ENCODE measurements at places on chromosomes 5 and 9. TPM values are rescaled to one million over a fixed set of nuclear protein-coding genes. Genes with fewer than 3 reads are reported as not detected.

GABRA1 gene
- not detected for total RNA-seq

FRMPD1 gene
- total RNA-seq: 0.06 TPM

PCDHAC1 gene
- total RNA-seq: 3.1 TPM

STK32A gene
- 2.9 TPM for total RNA-seq

DIAPH1 gene
- 118 TPM for total RNA-seq

GNA14 gene
- total RNA-seq: 15.6 TPM

DNA sequence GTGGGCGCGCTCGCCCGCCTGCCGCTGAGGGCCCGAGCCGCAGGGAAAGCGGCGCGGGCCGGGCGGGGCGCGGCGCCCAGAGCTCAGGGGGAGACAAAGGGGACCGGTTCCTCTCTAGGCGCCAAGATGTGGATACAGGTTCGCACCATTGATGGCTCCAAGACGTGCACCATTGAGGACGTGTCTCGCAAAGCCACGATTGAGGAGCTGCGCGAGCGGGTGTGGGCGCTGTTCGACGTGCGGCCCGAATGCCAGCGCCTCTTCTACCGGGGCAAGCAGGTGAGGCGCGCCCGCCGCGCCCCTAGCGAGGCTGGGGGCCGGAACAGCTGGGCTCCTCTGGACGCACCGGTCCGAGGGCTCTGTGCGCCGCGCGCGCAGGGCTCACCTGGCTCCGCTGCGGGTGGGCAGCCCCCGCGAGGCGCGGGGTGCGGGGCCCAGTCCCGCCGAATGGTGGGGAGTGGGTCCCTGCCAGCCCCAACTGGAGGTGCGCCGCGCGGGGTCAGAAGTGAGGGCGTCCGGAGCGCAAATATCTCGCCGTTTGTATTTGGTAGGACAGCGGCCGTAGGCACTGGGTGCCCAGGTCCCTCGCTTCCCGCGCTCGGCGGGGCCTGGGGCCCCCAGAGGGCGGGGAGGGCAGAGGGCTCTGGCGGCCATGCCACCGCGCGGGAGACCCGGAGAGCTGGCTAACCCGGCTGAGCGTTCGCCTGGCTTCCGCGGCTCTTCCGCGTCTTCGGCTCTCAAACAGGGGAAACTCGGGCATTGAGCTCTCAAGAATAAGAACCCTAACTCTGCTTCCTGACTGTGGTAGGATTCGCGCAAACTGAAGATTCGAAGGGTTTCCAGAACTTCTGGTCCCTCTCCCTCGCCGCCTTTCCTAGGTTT, 607 bp downstream of the UHRF2 start:
- peak; percentile 63 for DNase-seq

DNA sequence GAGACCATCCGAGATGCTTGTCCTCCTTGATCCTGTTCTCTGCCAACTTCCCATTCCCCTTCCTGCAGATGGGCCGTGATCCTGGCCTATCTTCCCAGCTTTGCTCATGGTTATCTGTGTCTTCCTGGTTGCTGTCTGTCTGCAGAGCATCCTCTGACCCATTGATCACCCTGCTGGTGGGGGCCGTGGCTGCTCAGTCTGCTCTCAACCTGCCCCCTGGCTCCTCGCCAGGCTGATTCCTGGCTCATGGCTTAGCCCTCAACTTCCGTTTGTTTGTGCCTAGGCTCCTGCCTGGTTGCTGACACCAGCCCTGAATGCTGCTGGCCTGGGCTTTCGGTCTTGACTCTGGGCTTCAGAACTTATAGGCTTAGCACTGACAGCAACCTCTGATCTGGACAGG, 67.1 kb upstream of the SMIM15 start:
- DNase-seq: no peak

DNA sequence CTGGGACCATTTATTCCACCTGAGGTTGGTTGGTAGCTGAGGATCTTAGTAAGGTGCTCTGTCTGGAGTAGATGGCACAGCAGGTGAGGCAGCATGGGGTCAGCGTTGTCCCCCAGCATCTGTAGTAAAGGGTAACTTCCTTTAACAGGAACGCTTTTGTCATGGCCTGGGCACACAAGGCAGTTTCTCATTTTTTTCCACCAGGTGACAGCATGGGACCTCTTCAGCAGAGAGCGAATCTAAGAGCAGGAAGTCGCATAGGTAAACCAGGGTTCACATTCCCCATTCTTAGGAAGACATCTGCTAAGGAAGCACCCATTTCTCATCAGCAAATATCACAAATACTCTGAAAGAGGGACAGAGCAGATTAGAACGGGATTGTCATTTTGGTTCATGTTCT, 56.5 kb downstream of the GPR107 start:
- peak; percentile 12 for DNase-seq

DNA sequence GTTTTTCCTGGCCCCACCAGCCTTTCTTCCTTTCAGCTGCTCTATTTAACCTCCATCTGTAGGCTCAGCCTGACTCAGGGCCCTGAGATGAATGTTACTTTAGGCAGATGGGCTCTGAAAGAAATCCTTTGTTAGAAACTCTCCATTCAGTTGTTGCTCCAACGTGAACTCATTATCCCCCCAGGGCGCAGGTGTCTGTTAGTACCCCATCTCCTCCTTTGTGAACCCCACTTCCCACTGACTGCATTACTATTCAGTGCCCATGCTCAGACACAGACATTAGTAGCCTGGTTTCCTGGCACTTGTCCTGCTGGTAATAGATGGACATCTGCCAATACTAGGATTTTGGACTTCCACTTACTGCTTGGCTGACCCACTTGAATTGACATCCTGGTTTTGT, 1271.6 kb downstream of the PTPRD start:
- no peak for DNase-seq

- DNase-seq: no peak
These were observed 45.1 kb downstream of the KIAA1958 start for GRCh38 chr9:112531666-112532282.

- no peak for DNase-seq
These were observed 10.3 kb downstream of the CNTFR start for GRCh38 chr9:34579104-34579807.

GRCh38 chr9:5580650-5581049, 48.3 kb upstream of the RIC1 start:
- no peak for DNase-seq

- no peak for DNase-seq
These were observed 48.2 kb upstream of the GFPT2 start for GRCh38 chr5:180401229-180401907.

GRCh38 chr5:132767150-132767549, 9.9 kb downstream of the SEPTIN8 start:
- no peak for DNase-seq

GRCh38 chr5:90534922-90535321, 5.5 kb upstream of the LYSMD3 start:
- no peak for DNase-seq

DNA sequence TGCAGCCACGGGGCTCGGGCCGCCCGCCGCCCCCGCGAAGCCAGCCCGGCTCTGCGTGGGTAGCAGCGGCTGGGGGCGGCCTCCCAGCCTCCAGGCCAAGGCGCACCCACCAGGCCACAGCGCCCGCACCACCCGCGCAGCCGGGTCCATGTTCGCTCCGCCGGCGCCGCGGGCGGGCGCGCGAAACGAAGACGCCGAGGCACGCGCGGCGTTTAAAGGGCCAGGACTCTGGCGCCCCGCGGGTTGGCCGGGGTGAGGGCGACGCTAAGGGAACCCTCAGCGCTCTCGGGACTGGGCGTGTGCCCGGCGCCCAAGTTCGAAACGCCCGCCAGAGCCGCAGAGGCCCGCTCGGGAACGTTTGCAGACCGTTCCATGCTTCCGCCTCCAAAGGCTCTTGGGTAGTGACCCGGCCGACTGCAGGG, at the start of gene PTGES2:
Gene PTGES2 (minus strand): TSS at position 162 of the 422 bp plus-strand sequence. CDS start 12 bp downstream, at position 150.
- DNase-seq: peak; percentile 90

DNA sequence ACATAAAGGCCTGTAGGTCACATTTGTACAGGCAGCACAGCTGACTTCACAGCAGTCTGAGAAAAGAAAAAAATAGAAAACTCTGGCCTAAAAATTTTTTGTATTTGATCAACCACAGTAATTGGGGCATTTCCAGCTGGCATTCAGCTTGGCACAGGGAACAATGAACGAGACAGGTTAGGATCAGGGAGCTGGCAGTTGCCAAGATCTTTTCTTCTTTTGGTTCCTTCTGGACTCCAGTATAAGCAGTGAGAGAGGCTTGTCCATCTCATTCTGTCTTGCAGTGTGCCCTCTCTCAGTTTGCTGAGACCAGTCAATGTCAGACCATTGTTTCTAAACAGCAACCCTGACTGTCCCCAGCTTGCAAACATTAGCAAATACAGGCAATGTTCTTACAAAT, 601.1 kb downstream of the TLR4 start:
- DNase-seq: no peak

DNA sequence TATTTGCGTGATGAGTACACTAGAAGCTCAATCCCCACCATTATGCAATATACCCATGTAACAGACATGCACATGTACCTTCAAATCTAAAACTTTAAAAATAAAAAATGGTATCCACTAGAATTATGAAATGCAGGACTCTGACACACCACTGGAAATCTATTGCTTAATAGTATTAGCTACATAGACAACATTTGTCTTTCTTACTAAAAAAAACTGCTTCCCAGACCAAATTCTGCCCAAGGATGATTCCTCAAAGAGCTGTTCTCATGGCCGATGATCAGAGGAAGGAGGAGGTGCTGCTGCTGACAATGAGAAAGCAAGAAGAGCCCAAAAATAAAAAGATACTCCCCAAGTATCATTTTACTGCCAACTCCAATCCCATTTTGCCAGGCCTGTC, 67.2 kb downstream of the TTC39B start:
- no peak for DNase-seq

GRCh38 chr5:57777174-57777581, 294.6 kb upstream of the ACTBL2 start:
- no peak for DNase-seq

DNA sequence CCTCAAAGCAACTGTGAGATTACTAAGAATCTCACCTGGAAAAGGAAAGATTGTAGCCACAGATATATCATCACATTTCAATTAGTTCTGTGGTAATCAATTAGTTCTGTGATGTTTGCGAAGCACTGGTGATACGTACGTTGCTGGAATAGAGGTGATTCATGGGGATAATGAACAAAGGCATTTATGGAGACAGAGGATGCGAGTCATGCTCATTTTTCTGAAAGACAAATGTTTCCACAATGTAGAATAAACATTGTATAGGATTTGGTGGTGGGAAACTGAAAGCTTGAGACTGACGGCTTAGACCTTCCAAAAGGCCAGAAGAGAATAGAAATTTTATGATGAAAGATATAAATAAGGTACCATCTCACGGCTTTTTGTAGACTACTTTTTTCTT, 507.3 kb upstream of the TYRP1 start:
- DNase-seq: no peak

DNA sequence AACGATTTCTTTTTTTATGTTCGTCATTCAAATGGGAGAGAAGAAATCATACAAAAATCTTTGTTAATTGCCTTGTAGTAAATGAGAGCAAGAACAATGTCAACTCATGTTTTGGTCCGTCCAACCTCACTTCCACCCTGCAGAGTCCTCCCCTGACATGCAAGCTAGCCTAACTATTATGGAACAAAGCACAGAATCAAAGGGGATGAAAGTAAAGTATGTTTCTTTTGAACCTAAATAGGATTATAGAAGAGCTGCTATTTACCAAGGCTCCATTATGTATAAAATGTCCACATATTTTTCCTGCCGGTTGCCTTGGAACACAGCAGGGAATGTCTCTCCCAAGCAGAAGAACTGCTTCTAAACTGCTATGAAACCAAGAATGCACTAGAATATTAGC, 161.1 kb downstream of the MRPS30 start:
- no peak for DNase-seq

- DNase-seq: no peak
These were observed 95.0 kb upstream of the RUFY1 start for GRCh38 chr5:179455320-179455719.

- no peak for DNase-seq
These were observed 1045.3 kb downstream of the TLE1 start for GRCh38 chr9:80644044-80644443.

DNA sequence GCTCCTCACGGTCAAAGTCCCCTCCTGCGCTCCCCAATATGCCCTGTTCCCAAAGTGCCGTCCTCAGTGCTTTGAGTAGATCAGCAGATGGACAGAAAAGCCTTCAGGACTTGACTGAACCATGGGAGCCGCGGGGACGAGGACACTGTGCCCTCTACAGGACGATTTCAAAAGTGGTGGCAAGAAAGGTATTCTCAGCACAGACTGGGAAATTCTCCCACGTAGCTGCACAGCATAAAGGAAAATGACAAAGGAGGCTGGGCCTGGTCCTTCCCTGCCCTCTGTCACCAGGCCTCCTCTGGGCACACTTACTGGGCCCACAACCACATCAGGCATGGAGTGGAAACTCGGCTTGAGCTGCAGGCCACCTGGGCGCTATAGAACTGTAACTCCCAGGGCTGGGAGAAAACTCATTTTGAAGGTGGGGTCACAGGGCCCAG, 16.7 kb upstream of the MTMR12 start:
- DNase-seq: peak; percentile 69

- DNase-seq: no peak
These were observed 16.3 kb upstream of the GARNL3 start for GRCh38 chr9:127248241-127248640.

- peak; percentile 64 for DNase-seq
These were observed 725 bp downstream of the NDUFB6 start for GRCh38 chr9:32571969-32572899.

All from lower lobe of right lung (tissue), 2 donors.